ENCODE measurements at places on chromosomes 2 and 18.

DNA sequence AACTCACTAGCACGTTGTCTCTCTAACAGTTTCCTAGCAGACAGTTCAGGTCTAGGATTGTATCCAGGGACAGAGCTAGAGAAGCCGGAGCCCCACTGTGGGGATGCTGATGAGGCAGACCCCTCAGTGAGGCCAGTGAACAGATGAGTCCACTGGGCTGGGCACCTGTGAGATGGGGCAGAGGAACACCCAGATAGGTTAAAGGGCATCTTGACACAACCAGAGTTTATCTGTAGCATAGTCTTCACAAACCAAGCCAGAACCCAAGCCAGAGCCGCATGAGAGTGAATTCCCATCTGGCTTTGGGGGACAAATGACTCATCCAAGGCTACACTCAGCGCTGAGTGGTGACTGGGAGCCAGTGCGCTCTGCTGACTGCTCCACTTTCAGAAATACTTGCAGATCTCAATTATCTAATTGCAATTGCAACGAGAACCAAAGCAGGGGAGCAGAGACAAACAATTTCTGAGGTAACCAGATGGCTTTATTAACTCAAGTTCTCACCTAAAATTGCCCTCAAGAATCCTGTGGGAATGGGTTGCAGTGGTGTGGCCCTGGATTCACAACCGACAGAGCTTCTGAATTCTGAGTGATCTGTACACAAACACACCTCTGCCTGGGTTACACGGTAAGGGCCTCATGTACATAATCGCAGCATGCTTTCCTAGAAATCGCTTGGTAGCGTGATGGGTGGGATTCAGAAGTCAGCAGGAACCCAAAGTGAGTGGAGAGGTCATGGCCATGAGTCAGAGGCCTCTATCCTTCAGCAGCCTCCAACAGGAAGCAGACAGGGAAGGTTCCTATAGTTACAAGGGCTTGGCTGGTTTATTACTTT lies 48.7 kb upstream of the MSH2 start:
- no peak for DNase-seq

DNA sequence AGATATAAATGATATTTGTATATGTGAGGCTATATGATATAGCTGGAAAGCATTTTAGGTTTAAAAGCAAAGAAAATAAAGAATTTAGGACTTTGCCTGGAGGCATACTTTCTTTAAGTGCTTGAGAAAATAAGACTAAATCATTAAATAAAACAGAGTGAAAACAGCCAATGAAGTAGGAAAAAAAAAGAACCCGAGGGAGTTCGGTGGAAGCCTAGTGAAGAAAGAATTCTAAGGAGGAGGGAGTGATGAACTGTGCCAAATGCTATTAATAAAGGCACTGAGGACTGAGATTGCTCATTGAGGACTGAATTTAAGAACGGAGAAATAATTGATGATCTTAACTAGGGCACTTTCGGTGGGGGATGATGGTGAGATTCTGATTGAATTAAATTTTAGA lies 573.5 kb downstream of the DSC3 start:
- DNase-seq, result no peak

GRCh38 chr18:72697706-72698105 lies 153.6 kb upstream of the CBLN2 start:
- no peak for DNase-seq

DNA sequence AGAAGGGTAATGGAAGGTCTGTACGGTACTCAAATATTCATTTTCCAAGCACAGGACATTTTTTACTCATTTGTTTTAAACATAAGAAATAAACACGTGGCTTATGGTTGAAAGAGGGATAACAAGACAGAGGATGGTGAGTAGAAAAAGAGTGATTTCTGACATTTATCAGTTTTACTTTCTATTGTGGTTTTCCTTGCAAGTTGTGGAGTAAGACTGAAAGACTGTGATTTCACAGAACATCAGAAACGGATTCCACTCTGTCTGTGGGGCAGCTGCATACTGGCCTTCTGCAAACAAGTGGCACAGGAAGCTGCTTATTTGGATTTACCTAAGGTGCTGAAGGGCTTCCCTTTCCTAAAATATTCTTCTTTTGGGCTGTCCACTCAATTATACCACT lies 122.2 kb upstream of the ITGB6 start:
- no peak for DNase-seq

GRCh38 chr2:163466331-163467250 lies 269.2 kb downstream of the FIGN start:
- DNase-seq, result no peak

DNA sequence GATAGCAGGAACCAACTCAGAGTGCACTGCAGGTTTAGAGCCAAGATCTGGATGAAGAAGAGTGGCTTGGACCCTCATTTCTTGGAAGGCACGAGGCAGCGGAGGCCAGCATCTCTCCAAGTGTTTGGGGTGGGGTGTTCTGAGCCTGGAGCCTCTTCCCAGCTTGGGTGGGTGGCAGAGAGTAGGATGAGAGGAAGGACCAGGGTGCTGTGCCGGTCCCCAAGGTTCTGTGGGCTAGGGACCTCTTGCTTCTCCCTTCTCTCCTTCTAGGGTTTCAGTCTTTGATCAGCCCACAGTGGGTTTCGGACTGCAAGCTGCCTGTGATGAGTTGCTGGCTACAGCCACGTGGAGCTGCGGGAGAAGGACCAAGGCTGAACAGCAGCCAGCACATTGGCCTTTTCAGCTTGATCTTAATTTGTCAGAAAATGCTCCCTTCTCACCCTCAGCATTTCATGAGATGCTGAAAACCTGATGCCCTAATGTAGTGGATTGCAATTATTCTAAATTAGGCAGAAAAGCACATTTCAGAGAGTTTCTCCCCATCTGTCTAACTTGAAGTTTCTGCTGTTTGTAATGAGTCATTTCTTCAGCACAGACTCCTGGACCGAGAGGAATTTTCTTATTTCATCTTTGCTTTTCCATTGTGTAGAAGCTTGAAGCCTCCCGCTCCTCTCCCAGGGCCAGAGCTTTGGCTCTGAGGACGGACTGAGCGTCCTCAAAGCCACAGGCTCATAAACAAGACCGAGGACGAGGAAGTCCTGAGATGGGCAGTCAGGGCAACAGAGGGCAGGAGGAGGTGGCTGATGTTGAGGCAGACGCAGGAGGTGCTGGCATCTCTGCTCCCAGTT lies 99.1 kb upstream of the HDAC4 start:
- DNase-seq, result no peak

- DNase-seq, result no peak
Measured at GRCh38 chr2:217076657-217077232, 216.9 kb upstream of the TNP1 start.

DNA sequence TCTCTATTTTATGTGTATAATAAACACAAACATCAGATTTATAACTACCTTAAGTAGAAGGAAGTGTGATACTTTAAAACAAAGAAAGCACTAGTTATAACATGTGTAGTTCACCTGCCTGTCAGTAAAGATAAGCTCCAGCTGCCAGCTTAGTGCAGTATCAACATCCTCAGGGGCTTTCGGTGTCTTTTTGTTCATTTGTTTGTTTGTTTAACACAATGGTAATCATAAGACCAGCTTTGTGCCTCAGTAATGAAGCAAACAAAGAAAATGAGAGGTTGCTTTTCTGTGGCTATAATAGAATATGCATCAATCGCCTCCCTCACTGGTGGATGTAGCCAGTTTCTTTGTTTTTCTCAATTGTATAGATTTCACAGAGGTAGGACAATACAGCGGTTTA lies 1499.0 kb upstream of the TMEFF2 start:
- no peak for DNase-seq

DNA sequence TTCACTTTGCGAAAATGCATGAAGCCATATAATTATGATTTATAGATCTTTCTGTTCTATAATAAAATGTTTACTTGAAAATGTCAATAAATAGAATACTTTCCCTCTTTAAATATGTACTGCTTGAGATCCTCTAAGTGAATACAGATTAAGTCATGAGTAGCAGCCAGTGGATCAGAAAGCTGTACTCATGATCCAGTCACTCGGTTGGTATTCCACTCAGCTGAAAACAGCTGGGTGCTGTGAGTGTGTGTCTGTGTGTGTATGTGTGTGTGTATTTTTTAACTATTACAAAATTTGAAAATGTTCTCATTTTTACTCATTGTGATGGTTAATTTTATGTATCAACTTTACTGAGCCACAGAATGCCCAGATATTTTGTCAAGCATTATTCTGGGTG lies 141.6 kb upstream of the CYP26B1 start:
- DNase-seq, result no peak

GRCh38 chr18:32158108-32158624 lies 31.7 kb upstream of the MEP1B start:
- DNase-seq, result peak; percentile 76

- DNase-seq, result no peak
Measured at GRCh38 chr2:235911633-235912233, 256.5 kb downstream of the GBX2 start.

DNA sequence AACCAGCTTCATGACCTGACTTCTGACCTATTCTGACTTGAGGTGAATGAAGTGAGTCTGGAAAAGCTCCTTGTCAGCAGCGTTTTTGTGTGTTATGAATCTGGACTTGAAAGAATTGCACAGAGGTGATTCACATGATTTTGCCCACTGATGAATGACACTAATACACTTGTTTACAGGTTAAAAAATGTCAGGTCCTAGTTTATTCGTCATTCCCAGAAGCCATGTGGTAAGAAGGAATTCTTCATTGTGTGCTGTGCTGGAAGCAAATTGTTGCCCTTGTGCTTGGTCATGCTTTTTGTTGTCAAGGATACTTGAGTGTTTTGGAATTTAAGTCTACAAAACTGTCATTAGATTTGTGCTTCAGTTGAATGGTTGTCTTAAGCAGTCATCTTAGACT lies 15.5 kb downstream of the SEC11C start:
- DNase-seq, result no peak

- no peak for DNase-seq
Measured at GRCh38 chr2:20061476-20061875, 10.0 kb upstream of the LAPTM4A start.

DNA sequence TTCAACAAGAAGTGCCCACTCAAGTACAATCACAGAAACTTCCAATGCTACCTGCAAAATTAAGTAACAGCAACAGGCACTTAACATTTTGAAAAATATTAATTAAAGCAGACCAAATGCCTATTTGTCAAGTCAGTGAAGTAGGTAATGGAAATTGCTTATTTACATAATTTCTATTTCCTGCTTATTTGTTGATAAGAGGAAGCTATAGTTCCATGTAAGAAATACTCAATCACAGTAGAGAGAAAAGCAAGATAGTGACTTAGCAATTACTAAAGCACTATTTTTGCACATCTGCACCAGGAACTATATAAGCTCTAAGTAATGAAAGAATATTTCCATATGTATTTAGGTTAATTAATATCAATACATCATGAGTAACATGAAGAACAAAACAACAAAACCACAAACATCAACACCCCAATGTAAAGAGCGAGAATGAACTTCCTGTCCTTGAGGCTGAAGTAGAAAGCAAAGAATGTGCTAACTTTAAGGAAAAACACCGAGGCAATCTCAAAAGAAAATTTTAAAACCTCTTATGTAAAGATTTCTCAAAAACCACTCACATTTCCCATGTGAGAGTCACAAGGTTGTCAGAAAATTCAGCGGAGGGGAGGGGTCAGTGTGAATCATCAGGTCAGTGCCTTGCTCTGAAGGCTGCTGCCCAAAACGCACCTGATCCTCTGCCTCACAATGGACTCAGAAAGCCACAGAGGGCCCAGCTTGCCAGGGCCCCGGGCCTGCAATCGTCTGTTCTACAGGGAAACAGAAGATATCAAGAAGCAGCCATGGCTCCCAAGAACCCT lies 12.5 kb downstream of the NPC1 start:
- DNase-seq, result peak; percentile 54

- DNase-seq, result no peak
Measured at GRCh38 chr2:62808554-62808953, 103.0 kb downstream of the EHBP1 start.

DNA sequence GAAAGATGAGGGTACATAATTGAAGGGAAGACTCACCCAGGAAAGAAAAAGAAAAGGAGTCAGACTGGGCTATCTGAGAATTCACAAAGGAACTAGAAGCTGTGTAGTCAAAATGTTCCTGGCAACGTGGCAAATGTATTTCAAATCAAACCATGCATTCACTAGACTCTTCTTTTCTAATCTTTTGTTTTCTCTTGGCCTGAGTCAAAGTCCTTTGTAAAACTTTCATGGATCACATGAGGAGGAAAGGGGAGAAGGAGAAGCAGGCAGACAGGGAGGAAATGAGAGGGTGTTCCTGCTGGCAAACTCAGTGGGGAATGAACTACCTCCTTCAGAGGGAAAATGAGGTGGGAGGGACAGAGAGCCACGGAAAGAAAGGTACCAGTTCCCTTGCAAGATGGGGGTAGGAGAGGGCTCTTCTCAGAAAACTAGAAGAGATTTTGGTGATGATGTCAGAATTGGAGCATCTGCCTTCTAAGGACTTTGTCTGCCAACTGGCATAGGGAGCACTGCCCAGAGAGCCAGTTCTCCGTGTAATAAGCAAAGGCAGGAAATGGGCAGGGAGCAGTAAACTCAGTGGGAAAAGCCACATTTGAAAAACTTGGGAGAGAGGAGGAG lies 51.4 kb downstream of the SLC8A1 start:
- DNase-seq, result no peak

DNA sequence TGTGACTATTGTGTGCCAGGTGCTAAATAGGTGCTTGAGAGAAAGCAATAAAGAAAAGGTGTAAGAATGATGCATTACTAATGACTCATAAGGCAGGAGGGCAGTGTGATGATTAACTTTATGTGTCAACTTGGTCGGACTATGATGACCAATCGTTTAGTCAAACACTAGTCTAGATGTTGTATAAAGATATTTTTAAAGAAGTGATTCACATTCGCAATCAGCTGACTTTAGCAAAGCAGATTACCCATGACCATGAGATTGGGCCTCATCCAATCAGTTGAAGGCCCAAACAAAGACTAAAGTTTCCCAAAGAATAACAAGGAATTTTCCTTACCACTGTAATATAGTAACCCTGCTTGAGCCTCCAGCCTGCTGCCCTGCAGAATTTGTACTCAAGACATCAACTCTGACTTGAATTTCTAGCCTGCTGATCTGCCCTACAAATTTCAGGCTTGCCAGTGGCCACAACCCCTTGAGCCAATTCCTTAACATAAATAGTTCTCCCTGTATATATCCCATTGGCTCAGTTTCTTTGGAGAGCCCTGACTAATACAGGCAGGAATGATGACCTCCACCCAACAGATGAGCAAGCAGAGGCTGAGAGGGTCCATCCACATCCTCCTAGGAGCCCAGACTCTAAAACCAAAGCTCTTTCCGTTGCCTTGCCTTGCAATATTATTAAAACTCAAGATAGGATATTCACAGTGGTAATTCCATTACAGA lies 132.6 kb downstream of the ACTR3 start:
- DNase-seq, result no peak

GRCh38 chr2:41737888-41738287 lies 309.9 kb upstream of the PKDCC start:
- no peak for DNase-seq

GRCh38 chr2:42342795-42343241 lies 18.2 kb downstream of the COX7A2L start:
- no peak for DNase-seq

DNA sequence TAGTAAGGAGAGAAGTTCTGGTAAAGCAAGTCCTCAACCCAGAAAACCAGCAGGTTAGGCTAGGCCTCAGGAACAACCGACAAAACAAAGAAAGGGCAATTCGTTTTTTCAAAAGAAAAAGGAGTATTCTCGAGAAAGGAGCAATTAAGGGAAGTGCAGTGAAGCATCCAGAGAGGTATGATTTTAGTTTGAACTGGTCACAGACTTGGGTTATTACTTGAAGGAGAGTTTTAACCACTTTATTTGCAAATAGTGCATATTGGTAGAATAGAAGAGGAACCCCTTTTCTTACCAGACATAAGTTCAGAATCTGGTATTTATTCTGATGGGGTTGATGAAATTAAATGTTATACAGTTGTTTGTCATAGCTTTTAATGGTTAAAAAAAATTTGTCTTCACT lies 110.0 kb upstream of the GCFC2 start:
- DNase-seq, result no peak
